MCF 10A (cell line): ENCODE measurements at places on chromosomes 2 and 18. TPM values are rescaled to one million over a fixed set of nuclear protein-coding genes. Genes with fewer than 3 reads are reported as not detected.

- DNase-seq = no peak
- peaks cover 5% of the 10 kb centered on the region for H3K36me3 ChIP-seq
- no peak overlapping the region for H3K4me3 ChIP-seq
- H3K27ac ChIP-seq = no peak overlapping the region
- H3K27me3 ChIP-seq = no peaks in the 10 kb centered on the region
These were observed 7.4 kb upstream of the EXOC6B start for GRCh38 chr2:72833084-72833714.

DNA sequence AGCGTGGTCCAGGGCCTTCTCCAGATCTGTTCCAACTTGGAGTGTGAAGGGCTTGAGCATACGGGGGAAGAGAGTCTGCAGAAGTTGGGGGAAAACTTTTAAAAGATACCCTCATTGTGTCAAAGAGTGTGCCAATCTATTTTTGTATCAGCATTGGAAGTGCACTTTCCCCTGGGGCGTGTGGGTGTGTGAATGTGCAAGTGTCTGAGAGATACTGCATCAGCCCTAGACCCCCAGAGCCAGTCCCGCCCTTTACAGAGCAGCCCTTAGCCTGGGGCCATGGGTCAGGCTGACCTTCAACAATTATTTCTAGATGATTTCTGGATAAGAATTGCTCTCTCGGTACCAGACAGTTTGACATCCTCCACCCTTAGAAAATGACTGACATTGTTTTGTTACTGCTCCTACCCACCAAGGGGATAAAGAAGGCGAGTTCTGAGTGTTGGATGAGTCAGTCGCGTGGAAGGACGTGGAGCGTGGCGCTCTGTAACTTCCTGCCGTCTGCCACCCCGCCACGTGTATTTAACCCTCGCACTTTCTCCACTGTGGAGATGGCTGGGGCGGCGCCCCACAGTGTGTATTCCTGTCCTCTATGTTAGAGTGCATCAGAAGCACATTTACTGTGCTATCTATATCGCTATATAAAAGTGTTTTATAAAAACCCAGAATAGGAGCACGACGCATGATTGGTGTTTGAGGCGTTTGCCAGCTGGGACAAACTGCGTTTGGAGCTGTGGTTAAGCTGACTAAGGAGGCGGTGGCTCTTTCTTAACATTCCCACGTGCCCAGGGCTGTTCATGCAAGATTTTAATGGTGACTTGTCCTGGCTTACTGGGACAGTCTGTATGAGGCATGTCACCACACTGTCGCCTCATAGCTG is 122.6 kb downstream of the CABLES1 start:
- peaks cover 5% of the 10 kb centered on the region for H3K36me3 ChIP-seq
- no peak overlapping the region for H3K27ac ChIP-seq
- no peak overlapping the region for H3K4me3 ChIP-seq

- no peak overlapping the region for H3K27ac ChIP-seq
- H3K36me3 ChIP-seq = no peaks in the 10 kb centered on the region
- peak; percentile 9 for DNase-seq
- peaks cover 22% of the 10 kb centered on the region for H3K4me1 ChIP-seq
- no peaks in the 10 kb centered on the region for H3K27me3 ChIP-seq
These were observed 70.1 kb downstream of the NABP1 start for GRCh38 chr2:191748059-191748461.

DNA sequence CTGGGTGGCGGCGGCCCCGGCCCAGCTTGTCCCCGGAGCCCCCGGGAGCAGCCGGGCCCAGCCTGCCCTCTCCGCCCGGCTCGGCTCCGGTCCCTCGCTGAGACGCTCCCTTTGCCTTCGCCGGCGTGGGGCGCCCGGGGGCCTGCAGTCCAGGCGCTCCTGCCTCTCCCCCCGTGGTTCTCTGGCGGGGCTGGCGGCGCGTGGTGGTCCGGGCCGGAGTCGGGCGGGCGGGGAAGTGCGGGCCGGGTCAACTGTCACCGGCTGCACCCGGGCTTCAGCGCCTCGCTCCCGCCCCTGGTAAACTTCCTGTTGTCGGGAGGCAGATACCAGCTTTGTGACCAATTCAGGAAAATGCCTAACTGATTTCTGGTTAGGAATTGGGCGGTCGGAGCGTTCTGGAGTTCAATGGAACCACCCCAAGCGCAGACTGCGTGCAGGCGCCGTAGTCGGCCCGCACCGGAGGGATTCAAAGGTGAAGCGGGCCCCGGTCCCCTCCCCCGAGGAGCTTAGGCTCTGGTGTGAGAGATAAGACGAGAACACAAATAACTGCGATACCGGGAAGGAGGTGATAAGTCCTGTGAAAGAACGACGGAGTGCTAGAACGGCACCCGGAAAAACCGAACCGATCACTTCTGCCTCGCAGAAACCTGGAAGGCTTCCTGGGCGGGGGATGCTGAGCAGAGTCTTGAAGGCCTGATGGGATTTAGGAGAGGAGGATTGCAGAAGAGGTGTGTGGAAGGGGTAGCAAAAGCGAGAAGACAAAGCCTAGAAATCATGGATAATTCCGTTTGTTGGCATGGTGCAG is 891 bp downstream of the CAB39 start:
- no peaks in the 10 kb centered on the region for H3K27me3 ChIP-seq
- peak overlapping the region; percentile 81 for H3K27ac ChIP-seq
- DNase-seq = peak; percentile 62
- no peaks in the 10 kb centered on the region for H3K36me3 ChIP-seq
- H3K4me1 ChIP-seq = peaks cover 30% of the 10 kb centered on the region

GRCh38 chr2:177068967-177069366 is 143.6 kb upstream of the HNRNPA3 start:
- H3K4me1 ChIP-seq = no peaks in the 10 kb centered on the region
- no peak overlapping the region for H3K4me3 ChIP-seq
- no peak for DNase-seq

DNA sequence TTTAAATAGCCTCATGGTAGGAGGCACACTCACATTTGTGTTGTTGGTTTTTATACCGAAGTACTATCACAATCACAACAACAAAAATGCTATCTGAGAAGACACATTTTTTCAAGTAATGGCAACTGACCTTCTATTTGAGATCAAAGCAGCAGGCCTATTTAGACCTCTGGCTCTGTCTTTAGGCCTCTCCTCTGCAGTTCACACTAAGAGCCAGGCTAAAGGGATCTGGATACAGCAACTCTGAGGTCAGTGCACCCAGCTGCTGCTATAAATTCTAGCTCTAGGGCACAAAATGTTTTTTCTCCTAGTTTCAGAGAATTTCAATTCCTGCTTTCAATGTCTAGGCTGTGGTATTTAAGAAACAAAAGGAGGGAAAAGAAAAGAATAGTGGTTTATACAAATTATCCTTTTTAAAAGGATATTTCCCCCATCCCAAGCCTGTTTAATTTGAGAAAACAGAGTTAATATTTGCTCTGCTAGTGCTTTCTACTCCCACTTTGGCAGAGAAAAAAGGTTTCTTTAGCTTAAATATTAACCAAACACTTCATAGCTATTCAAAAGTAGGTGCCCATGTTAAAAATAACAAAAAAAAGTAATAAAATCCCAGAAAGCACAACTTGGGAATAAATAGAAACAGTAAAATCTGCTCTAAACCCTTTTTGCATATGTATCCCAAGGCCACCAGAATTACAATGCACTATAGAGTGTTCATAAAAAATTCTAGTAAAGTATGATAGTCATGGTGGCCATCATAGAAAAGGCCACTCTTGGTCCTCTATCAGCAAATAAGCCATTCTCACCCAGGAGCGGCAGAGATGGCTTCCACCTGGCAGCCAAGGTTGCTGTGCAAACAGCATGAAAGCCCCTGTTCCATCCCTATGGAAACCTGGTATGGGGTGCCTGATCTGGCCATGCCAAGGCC is 293.6 kb upstream of the SESTD1 start:
- no peak overlapping the region for H3K4me3 ChIP-seq
- no peaks in the 10 kb centered on the region for H3K36me3 ChIP-seq
- no peak for DNase-seq
- no peaks in the 10 kb centered on the region for H3K4me1 ChIP-seq
- H3K27me3 ChIP-seq = no peaks in the 10 kb centered on the region

GRCh38 chr2:46377101-46377581 is 79.9 kb downstream of the EPAS1 start:
- H3K4me3 ChIP-seq = no peak overlapping the region
- H3K4me1 ChIP-seq = no peaks in the 10 kb centered on the region
- no peak overlapping the region for H3K27ac ChIP-seq

- H3K27me3 ChIP-seq = no peaks in the 10 kb centered on the region
- no peak overlapping the region for H3K27ac ChIP-seq
- H3K36me3 ChIP-seq = peaks cover 96% of the 10 kb centered on the region
- H3K4me3 ChIP-seq = no peak overlapping the region
These were observed 25.7 kb downstream of the C2orf49 start for GRCh38 chr2:105362862-105363591.

- DNase-seq = no peak
- H3K27ac ChIP-seq = no peak overlapping the region
- H3K4me3 ChIP-seq = no peak overlapping the region
- peaks cover 7% of the 10 kb centered on the region for H3K4me1 ChIP-seq
These were observed 22.7 kb downstream of the PTPN4 start for GRCh38 chr2:119782308-119783027.

DNA sequence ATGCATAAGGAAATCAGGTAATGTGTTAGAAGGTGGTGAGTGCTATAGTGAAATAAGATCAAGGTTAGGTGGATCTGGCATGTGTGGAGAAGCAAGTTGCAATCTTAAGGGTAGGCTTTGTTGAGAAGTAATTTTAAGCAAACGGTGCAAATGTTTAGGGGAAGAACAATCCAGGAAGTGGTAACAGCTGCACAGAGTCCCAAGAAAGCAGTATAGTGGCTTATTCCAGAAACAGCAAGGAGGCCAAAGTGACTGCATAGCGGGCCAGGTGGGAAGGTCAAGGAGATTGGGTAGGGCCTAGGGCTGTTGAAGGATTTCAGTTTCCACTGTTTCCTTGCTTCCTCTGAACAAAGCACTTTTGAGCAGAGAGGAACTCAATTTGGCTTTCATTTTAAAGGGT is 30.0 kb upstream of the RAB1A start:
- DNase-seq = no peak
- no peaks in the 10 kb centered on the region for H3K27me3 ChIP-seq
- H3K36me3 ChIP-seq = no peaks in the 10 kb centered on the region
- no peaks in the 10 kb centered on the region for H3K4me1 ChIP-seq

GRCh38 chr2:2547451-2547850 is 216.4 kb upstream of the MYT1L start:
- no peaks in the 10 kb centered on the region for H3K4me1 ChIP-seq
- no peak overlapping the region for H3K4me3 ChIP-seq
- DNase-seq = no peak
- no peak overlapping the region for H3K27ac ChIP-seq
- peaks cover 8% of the 10 kb centered on the region for H3K36me3 ChIP-seq
- no peaks in the 10 kb centered on the region for H3K27me3 ChIP-seq

DNA sequence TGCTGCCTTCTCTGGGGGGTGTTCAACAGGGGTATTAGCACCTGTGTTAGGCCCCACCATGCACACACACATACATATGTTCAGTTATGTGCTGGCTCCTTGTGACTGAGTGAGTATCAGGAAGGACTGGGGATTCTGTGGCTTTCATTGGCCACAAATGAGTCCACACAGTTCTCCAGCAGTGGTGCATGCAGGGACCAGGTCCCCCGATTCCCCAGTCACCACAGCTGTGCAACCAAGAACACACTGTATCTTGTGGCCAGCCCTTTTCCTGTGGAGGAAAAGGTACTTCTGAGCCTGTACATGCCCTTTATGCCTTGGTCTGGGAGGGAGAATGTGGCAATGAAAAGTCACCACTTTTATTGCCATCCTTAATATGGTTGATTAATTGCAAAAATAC is 74.9 kb upstream of the KLF7 start:
- H3K36me3 ChIP-seq = no peaks in the 10 kb centered on the region
- H3K4me1 ChIP-seq = peaks cover 14% of the 10 kb centered on the region
- no peaks in the 10 kb centered on the region for H3K27me3 ChIP-seq
- no peak overlapping the region for H3K27ac ChIP-seq

DNA sequence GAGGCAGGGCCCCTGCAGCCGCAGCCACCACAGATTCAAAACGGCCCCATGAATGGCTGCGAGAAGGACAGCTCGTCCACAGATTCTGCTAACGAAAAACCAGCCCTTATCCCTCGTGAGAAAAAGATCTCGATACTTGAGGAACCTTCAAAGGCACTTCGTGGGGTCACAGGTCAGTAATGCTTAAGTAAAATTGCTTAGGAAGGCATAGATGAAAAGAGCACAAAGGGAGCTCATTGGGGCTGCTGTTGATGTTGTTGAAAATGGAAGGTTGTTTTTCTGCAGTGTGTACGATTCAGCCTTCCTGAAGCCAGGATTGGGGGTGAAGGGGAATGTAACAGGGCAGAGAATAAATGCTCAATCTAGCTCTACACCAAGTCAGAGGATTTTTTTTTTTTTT is 90.5 kb downstream of the KCTD18 start:
- no peak overlapping the region for H3K27ac ChIP-seq
- no peak overlapping the region for H3K4me3 ChIP-seq
- H3K4me1 ChIP-seq = no peaks in the 10 kb centered on the region
- H3K36me3 ChIP-seq = peaks cover 38% of the 10 kb centered on the region
- no peaks in the 10 kb centered on the region for H3K27me3 ChIP-seq

DNA sequence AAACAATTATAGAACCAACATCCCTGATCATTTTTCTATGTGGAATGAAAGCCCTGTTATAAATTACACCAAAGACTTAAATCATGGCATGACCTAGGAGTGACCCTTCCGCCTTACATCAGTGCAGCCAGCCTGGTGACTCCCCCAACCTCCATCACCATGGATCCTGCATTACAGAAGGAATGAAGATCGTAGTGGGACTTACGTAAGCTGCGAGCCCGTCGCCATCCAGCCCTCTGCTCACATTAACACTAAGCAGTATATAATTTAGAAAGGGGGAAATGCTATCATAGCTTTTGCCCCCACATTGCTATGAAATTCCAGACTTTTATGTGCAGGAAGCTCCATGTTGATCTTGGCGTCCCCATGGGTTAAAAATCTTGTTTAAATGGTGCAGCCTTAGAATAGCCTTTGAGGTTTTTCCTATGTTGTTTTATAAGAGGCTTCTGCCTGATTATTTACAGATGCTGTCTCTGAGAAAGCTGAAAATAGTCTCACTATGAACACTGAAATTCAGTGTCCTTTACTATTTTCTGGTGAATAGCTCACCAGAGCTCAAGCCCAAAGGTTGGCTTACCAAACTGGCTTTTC is 76.3 kb downstream of the COLEC12 start:
- H3K4me3 ChIP-seq = no peak overlapping the region
- H3K27ac ChIP-seq = no peak overlapping the region
- no peaks in the 10 kb centered on the region for H3K27me3 ChIP-seq
- no peaks in the 10 kb centered on the region for H3K4me1 ChIP-seq

DNA sequence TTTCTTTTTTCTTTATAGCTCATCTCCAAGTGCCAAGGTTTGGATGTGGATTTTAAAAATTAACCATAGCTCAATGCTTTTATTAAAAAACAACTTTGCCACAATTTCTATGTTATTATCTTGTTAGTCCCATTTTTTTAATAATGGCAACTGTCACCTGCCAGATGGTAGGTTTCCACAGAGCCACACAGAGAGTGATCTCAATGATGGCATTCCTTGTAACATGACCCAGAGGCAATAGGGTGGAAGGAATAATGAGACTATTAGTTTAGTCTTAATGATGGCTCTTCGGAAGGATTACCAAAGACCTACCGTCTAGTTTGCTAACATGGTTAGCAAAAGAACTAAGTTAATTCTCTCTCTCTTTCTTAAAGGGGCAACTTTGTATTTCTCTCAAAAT is 64.0 kb downstream of the REL start:
- peaks cover 30% of the 10 kb centered on the region for H3K4me1 ChIP-seq
- H3K27me3 ChIP-seq = no peaks in the 10 kb centered on the region
- no peak overlapping the region for H3K4me3 ChIP-seq
- no peak overlapping the region for H3K27ac ChIP-seq
- no peak for DNase-seq

CDH19 gene
- not detected in 2 replicates for total RNA-seq

RAD51AP2 gene
- 0.10 and 0.14 TPM in 2 replicates for total RNA-seq

KCNG2 gene
- not detected in 2 replicates for total RNA-seq

UGT1A7 gene
- not detected in 2 replicates for total RNA-seq

UGT1A5 gene
- not detected in 2 replicates for total RNA-seq

CRYGD gene
- total RNA-seq = not detected in 2 replicates

PHLPP1 gene
- total RNA-seq = 12.4 and 13.1 TPM in 2 replicates
